ENCODE measurements at places on chromosomes 6 and 20.

- no peak for DNase-seq
These were observed 22.8 kb downstream of the VGLL2 start for GRCh38 chr6:117288083-117288715.

DNA sequence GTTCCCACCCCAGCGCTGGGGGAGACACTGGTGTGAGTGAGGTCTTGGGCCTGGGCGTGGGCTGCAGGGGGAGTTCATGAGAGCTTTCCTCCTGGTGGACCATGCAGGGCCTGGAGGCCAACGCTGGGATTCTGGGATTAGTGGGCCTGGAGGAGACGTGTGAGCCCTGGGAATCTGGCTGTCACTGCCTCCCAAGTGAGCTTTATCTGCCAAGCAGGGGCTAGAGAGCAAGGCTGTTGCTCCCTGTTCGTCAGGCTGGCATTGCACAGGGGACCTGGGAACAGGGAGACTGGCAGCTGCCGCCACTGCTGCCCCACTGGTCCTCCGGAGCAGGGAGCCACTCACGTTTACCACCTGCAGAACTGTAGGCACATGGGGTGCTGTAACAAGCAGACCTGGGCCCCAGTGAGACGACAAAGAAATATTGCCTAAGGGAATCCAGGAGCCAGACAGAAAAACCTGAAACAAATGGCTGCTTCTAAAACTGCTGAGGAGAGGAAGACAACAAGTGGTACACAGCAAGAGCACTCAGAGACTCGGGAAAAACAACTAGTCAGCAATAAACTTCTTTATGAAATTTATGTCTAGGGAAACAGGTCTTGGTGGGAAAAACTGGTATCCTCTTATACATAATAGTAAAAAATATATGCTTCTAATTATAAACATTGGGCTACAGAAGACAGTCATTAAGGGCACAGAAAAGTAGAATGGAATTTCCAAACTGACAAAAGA, 45.2 kb downstream of the PPP1R3G start:
- no peak for DNase-seq

DNA sequence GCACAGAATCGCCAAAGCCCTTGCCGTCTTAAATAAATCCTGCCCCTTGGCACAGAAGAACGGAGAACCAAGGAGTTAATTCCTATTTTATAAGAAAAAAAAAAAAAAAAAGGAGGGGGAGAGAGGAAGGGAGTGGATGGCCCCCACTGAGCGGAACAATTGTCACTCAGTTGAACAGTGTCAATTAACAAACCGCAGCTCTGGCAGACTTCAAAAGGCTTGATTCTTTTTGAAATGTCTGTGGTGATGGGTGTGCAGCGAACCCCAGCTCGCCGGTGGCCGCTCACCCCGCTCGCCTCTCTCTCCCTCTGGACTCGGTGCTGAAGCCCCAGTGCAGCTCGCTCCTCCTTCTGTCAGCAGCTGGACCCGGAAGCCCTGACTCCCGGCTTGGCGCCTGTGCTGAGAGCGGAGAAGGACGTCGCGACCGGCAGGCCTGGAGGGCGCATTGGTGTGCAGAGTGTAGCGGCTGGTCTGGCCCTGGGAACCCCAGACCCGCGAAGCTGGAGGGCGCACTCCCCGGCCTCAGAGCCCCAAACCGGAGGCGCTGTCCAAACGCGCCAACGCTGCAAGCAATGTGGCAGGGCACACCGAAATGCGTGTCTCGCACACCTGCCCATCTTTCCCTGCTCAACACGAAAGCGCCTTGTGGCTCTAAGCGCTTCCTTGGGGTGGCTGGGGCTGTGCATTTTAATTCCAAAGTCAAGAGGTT, 3.4 kb downstream of the LINC00237 start:
- DNase-seq, result no peak

DNA sequence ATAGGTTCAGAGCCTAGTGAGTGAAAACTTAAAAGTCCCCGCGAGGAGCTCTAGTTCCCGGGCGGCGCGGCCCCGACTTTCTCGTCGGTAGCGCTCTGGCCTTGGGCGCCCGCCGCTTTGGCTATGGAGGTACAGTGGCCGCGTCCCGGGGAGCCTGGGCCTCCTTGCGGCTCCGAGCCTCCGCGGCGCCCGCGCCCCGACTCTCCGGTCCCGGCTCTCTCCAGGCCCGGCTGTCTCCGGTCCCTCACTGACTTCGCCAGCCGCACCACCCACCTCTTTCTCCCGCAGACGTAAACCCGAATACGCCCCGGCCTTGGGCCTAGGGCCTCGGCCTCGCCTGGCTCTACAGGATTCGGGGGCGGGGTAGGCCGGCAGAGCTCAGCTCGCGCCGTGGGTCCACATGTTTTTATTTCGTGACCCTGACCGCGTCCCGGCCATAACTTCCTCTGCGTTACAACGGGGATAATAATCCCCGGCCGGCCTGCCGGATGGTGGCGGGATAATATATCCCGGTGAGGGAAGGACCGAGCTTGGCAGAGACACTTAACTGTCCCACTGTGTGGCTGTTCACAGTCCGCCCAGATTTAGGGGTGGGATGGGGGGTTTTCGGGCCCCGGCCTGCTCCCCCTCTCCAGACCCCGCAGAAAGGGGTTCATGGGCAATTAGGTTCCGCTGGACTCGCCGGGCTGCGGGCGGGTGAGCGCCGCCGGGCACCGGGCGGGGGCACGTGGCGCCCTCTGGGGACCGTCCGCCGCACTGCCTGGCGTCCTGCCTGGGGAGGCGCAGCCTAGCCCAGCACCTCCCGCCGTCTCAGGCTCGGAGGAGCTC, 10.0 kb upstream of the TBX18 start:
- DNase-seq, result no peak

DNA sequence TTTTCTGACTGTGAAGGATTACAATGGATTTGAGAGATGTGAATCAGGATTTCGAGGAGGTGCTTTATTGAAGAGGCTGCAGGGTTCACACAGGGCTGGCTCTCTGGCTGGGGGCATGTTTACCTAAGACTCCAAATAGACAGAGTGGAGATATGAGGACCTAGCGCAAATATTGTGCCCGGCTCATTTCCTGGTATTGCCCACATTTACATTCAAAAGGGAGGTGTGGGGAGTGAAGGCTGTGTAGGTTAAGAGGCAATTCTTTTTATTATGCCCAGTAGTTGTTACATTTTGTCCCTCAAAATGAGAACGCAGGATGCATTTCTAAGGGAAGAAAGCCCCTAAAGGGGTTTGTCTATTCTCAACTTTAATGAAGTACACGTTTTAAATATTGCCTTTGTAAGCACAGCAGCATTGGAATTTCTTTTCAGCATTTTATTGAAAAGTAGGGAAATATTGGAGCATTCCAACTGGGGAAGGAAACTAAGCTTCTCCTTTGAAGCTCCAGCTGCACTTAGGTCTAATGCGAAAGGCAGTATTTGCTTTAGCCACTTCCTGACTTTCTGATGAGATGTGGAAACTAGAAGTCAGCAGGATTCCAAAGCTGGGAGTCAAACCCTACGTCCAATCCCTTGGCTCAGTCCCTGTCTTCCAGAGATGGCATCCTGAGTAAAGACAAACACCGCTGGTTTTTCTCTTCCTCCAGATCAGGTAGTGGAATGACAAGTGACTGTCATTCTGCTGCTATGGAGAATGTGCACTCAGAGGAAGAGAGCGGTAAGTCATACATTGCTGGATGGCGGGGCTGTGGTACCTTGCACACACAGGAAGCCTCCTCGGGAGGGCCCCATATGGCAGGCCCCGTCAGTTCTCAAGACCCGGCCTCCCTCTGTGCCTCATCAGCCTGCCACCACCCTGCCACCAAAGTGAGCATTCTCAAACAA, 70.7 kb downstream of the MYB start:
- DNase-seq, result no peak

- DNase-seq, result no peak
These were observed 76.0 kb upstream of the SHLD1 start for GRCh38 chr20:5674176-5674660.

Measured in stimulated activated CD4-positive, alpha-beta T cell treated with anti-CD3 and anti-CD28 coated beads, Interleukin-1b, Interleukin-23, amount 100 ng/mL, for 24 hours (primary cell).